A673 (cell line): ENCODE measurements at places on chromosomes 13 and 19. TPM values are rescaled to one million over a fixed set of nuclear protein-coding genes. Genes with fewer than 3 reads are reported as not detected.

DNA sequence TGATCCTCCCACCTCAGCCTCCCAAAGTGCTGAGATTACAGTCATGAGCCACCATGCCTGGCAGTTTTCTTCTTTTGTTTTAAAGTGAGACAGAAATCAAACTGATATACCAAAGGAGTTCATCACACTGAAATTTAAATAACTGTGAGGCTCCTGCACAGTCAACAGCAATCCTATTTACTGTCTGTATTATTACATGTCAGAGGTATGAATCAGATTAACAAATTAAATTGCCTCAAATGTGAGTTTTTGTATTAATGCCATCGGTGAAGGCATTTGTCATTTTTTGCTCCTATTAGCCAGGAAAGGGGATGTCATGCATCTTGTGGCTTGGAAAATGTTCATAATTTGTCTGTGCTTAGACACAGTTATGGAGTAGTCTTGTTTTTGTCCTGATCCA lies 20.4 kb downstream of the DCT start:
- DNase-seq, result no peak

DNA sequence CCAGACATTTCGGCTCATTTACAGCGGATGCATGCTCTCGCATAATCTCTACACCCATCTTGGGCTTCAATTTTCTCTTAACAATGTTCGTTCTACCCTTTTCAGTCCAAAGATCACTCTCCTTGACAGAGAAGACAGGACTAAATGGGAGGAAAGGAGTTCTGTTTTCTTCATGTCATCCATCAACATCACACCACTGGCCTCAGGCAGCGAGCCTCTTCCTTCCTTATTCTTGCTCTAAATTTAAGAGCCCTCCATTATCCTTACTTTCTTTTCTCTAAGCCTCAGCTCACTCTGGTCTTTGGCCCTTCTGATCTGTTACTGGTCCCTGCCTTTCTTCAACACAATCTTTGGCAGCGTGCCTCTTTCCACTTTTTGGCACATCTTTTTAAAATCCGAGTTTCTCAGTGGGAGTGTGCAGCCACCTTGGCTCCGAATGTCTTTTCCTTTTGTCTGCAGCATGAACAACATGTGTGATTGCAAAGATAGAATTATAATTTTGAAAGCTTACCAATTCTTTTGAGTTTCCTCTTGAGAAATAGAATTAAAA lies 98.7 kb downstream of the FAM216B start:
- DNase-seq, result no peak

DNA sequence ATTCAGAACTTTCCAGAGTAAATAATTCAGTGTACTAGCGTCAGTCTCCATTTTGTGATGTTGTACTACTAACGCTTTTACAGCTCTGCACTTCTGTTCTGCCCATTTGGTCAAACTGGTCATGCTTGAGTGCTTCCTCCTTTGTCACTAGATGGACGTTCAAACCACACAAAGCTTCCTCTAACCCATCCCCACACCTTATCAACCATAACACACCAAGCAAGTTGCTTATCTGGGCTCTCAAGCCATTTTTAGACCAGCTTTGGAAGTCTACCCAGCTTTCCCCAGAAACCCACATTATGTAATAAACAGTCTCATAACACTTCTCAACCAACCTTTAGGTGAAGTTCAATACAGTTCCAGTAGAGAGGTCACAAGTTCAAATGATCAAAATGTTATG lies 2.3 kb upstream of the ZNF347 start:
- DNase-seq, result no peak

DNA sequence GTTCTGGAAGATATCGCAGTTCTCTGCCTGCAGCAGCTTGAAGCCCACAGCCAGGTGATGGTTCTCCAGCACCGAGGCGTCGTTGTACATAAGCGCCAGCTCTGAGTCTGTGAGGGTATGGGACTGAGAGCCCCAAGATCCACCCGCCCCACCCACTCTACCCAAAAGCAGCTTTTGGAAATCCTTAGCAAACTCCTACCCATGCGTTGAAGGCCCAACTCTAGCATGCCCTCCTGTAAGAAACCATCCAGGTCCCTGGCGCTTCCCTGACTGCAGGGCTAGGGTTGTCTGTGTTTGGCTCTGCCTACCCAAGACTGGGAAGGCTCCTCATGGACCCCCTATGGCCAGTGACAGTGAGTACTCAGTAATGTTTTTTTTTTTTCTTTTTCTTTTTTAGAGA lies 9.4 kb downstream of the PDE4C start:
- no peak for DNase-seq

DNA sequence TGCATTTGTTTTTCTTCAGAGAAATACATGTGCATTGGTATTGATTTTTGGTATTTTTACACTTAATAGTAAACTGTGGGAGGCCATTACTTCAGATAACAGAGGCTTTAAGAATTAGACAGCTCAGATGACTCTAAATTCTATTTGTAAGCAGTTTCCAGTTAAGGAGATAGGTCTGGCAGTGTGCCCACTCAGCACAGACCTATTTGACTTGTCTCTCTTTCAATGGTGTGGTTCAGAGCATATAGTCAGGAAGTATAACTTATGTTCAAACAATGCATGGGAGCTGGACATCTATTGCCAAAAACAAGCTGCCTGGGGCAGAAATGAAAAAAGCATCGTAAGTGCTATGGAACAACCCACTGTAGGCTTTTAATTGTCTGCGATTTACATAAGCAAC lies 370.7 kb downstream of the HS6ST3 start:
- DNase-seq, result no peak

GRCh38 chr19:29966588-29967249 lies 24.7 kb downstream of the URI1 start:
- peak; percentile 44 for DNase-seq

DNA sequence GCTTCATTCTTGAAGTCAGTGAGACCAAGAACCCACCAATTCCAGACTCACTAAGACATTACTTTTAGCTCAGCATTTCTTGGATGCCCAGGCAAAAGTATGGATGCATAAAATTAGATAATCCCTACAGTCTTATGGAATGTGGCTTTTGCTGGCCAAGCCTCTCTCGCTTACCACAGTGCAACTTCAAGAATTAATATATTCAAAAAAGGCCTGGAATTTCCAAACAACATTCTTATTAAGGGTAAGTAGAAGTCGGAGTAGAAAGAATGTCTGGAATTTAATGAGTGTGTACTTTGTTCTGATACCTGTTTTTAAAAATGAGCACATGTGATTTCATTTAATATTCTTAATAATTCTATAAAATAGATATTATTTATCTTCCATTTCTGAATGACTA lies 302.4 kb upstream of the TMTC4 start:
- no peak for DNase-seq

- DNase-seq, result no peak
These were observed 609.1 kb downstream of the LMO7 start for GRCh38 chr13:76245211-76245610.

- DNase-seq, result peak; percentile 65
These were observed at the start of gene CEACAM21 for GRCh38 chr19:41575998-41576397. TSS of gene CEACAM21 (plus strand) at chr19:41576166. CDS start at chr19:41576275, 109 bp downstream.

GRCh38 chr19:49150944-49151243 lies 4.3 kb downstream of the HRC start:
- no peak for DNase-seq

GRCh38 chr19:47758443-47758804 lies 13.1 kb downstream of the NOP53 start:
- DNase-seq, result no peak

GRCh38 chr19:16834747-16835146 lies 5.5 kb downstream of the SIN3B start:
- no peak for DNase-seq

GRCh38 chr13:27442797-27443196 lies 7.6 kb downstream of the MTIF3 start:
- no peak for DNase-seq

DNA sequence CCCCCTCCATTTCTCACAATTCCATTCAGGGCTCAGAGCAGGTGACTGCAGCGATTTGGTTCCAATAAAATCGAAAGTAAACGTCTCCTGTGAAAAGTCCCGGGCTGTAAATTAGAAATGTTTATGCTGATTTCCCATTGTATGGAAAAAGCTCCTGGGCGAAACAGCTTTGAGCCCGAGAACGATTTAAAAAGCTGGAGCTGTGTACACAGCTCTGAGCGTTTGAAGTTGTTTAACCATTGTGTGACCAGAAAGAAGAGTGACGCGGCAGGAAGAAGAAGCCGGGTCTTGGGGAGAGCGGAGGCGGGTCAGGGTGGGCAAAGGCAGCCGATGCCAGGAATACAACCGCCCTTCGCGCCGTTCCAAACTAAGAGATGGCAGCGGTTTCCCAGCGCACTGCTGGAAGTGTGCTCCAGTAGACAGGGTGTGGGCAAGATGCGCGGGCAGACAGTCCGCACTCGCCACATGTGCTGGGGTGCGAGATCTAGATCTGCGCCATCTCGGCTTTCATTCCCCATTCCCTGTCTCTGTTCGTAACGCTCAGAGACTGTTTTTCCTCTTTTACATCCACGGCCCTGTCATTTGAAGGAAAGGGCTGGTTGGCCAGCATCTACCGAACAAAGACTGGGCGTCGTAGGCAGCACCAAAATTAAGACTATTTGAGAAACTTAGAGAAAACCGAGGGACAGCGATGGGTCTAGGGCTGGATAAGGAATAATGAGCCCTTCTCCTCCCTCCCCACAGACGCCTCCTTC lies 960 bp upstream of the GSX1 start:
- DNase-seq, result no peak

GRCh38 chr13:93224535-93224934 lies 2.1 kb upstream of the GPC6 start:
- no peak for DNase-seq

- no peak for DNase-seq
These were observed 396.9 kb upstream of the SLITRK1 start for GRCh38 chr13:84279166-84279565.

DNA sequence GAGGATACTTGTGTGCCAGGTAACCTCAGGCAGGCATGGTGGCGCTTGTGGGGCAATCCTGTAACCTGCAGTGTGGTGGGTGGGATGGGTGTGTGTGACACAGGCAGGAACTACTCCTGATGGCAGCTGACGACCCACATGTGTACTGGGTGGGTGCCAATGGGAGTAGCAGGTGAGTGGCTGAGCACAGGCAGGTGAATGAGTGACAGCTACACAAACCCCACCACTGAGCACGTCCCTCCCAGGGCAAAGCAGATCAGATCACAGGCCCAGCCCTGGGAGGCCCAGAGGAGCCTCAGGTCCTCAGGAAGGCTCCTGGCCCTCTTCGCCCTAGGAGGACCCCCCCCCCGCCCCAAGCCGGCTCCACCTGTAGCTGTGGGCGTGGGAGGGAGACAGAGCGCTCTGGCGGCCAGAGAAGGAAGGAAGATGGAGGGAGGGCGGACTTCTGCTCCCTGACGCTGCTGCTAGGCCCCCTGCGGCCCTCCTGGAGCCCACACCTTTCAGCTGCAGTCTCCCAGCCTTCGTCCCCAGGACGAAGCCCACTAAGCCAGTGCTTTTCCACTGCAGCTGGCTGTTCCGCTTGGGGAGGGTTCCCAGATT lies 1.3 kb upstream of the ZNF181 start:
- DNase-seq, result no peak

- DNase-seq, result no peak
These were observed 142.8 kb downstream of the STK24 start for GRCh38 chr13:98434060-98434459.

Gene SBNO2
- total RNA-seq, result 46.9 and 51.8 TPM in 2 replicates

Gene CD37
- not detected in 2 replicates for total RNA-seq

Gene ZSCAN4
- total RNA-seq, result not detected in 2 replicates
